ENCODE measurements at places on chromosomes 11 and 22. TPM values are rescaled to one million over a fixed set of nuclear protein-coding genes. Genes with fewer than 3 reads are reported as not detected.

Gene CRYBB1
- polyA plus RNA-seq: 1.1 TPM

GRCh38 chr11:62400760-62401159 lies 18.1 kb upstream of the SCGB1A1 start:
- peak; percentile 93 for DNase-seq

DNA sequence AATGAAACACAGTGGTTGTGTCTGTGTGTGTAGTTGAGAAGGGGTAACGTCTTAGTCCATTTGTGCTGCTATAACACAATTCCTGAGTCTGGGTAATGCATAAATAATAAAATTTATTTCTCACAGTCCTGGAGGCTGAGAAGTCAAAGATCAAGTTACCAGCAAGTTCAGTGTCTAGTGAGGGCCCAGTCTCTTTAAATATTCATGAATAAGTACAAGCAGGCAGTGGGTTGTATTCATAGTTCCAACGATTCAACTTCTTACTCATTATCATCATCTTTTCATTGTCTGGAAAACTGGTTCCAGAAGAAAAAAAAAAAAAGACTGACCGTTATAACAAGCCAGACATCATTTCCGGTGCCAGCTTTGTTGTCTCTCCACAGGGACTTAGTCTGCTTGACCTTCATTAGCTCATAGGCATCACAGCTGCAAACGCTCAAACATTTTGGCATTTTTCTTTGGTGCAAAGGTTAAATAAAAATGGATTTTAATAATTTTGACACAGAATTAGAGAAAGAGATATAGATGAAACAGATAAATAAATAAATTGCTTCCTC lies 1297.5 kb downstream of the LRRC4C start:
- DNase-seq: no peak

DNA sequence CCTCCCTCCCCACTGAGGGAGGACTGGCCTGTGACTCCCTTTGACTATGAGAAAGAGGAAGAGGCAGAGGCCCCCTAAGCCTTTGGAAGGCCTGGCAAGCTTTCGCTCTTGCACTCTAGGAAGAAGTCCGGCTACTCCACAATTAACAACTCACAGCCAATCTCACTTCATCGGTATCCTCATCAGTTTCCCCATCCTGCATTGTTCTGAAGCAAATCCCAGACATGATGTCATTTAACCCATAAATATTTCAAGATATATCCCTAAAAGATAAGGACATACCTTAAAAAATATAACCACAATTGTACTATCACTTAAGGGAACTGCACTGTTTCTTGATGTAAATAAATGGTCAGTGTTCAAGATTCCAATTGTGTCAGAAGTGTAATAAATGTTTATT lies 63.1 kb downstream of the CWC15 start:
- no peak for DNase-seq

- no peak for DNase-seq
Observed at GRCh38 chr11:7246179-7246578, 5.5 kb upstream of the SYT9 start.

Gene RNF121
- polyA plus RNA-seq: not detected

Gene KCTD14
- 0.92 TPM for polyA plus RNA-seq

All from muscle of arm (tissue), 14 donors.